ENCODE measurements at places on chromosomes 4 and X.

GRCh38 chr4:30769093-30769492, 48.9 kb downstream of the PCDH7 start:
- H3K27ac ChIP-seq = no peak overlapping the region
- H3K36me3 ChIP-seq = no peaks in the 10 kb centered on the region
- H3K4me1 ChIP-seq = peaks cover 29% of the 10 kb centered on the region

DNA sequence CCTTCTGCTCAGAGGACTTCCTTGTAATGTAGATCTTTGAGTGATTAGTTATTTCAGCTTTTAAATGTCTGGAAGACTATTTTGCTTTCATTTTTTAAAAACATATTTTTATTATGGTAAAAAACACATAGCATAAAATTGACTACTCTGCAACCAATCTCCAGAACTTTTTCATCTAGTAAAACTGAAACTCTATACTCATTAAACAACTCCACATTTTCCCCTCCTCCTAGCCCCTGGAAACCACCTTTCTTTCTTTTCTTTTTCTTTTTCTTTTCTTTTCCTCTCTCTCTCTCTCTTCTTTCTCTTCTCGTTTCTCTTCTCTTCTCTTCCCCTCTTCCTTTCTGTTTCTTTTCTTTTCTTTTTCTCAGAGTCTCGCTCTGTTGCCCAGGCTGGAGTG, 230.6 kb downstream of the DLG3 start:
- H3K27ac ChIP-seq = no peak overlapping the region
- no peak overlapping the region for H3K4me3 ChIP-seq
- no peaks in the 10 kb centered on the region for H3K4me1 ChIP-seq

DNA sequence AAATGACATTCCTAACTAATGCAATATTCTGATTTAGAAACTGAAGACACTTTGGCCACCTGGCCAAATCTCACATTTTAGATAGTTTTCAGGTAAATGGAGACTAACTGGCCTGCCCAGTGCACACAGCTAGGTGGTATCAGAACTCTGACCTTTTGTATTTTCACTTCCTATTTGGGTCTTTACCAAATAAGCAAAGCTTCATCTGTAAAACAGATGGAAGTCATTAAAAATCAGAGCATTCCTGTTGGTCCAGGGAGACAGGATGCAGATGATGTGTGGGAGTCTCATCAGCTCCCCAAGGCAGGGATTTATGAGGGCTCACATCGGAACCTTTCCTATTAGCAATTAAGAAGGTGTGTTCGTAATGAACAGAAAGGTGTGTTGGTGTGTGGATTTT, 57.7 kb downstream of the ARHGAP10 start:
- H3K36me3 ChIP-seq = no peaks in the 10 kb centered on the region
- H3K27ac ChIP-seq = no peak overlapping the region
- H3K4me1 ChIP-seq = peaks cover 66% of the 10 kb centered on the region

DNA sequence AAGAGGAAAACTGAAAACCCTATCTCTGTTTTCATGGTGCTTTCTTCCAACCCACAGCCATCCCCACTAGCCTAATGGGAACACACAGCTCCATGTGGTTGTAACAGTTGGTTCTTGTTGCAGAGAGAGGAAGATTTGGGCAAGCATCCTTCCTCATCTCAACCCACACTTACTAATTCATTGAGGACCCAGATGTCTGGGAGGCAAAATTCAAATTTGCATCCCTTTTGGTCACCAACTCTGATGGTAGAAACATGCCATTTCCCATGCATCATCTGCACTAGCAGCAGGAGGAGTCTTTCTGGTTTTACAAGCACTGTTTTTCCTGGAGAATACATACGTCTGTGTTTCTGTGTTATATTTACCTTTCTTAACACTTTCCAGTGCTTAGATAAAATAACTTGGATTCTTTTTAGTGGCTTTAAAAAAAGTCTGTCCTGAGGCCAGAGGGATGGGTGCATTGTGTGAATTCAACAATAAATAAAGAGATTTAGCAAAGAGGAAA, 301.0 kb downstream of the KCTD8 start:
- H3K4me3 ChIP-seq = no peak overlapping the region
- no peaks in the 10 kb centered on the region for H3K4me1 ChIP-seq
- H3K27me3 ChIP-seq = no peaks in the 10 kb centered on the region
- no peak for DNase-seq

- no peaks in the 10 kb centered on the region for H3K27me3 ChIP-seq
- no peaks in the 10 kb centered on the region for H3K4me1 ChIP-seq
- H3K4me3 ChIP-seq = no peak overlapping the region
- no peak for DNase-seq
- no peak overlapping the region for H3K27ac ChIP-seq
Measured at GRCh38 chr4:20627866-20628265, 72.4 kb upstream of the PACRGL start.

Data from vagina (tissue), 2 donors.